ENCODE measurements at places on chromosomes 4 and X.
A peak's percentile ranks its signal among the peaks of the same experiment; 100 is the strongest.

DNA sequence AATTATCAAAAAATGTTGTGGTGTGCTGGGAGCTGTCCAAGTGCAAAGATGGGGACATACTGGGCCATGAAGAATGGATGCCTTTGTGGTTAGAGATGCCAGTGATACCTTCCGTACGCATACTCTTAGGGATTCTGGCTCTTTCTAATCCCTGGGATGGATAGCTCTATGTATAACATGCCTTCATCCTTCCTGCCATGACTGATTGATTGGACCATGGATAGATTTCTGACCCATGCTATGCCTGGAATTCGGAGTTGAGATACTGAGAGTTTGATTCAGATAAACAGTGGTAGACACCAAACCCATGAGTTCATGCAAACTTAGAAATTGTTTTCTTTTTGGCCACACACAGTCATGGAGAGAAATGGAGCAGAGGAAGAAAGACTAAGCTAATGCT, 147.2 kb upstream of the WDFY3 start:
- no peak for DNase-seq

DNA sequence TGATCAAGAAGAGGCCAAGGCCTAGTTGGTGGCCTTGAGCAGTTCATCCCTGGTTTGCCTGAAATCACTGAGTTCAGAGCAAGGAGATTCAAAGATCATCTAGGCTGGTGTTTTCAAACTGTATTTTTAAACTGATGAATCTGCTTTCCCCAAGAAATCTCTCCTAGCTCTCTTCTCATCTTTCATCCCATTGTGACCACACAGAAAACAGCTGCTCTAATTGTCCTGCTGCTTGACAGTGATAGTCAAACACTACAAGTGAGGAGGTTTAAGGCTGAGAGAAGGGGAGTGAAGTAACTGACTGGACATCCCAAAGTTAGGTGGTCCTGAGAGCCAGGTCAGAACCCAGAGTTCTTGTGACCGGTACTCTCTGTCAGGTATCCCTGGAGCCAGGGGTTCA, 91.5 kb downstream of the LNX1 start:
- DNase-seq: no peak

- peak; percentile 46 for DNase-seq
Measured at GRCh38 chrX:78886550-78886949, 58.6 kb upstream of the P2RY10 start.

DNA sequence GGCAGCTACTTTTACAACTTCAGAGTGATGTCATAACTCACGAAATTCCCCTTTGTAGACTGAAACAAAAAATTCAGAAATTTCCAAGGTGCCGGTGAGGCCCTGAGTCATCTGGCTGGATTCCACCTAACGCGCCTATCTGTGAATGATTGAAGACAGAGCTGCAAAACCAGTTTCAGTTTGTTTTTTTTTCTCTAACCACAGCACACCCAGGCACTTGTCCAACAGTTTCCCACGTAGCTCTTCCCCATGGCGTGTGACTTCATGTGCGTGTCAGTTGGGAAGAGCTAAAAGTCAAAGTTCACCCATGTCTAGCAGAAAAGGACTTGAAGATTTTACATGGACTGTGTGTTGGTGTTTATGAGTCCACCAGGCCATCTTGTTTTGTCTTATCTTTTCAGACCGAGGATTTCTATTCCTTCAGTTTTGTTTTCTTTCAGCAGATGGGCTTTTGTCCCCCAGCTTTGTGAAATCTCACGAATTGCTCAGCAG, 16.4 kb downstream of the TCEANC start:
- DNase-seq: peak; percentile 83

GRCh38 chrX:48025561-48025960, 18.8 kb downstream of the SPACA5 start:
- peak; percentile 79 for DNase-seq

- DNase-seq: peak; percentile 35
Measured at GRCh38 chr4:1243451-1244080, 5.4 kb downstream of the CTBP1 start.

GRCh38 chr4:8219236-8219635, 20.1 kb downstream of the SH3TC1 start:
- DNase-seq: no peak

- no peak for DNase-seq
Measured at GRCh38 chrX:152025656-152026440, 51.4 kb upstream of the GABRE start.

GRCh38 chrX:102154900-102155805, 624 bp downstream of the BEX5 start:
- peak; percentile 49 for DNase-seq

GRCh38 chr4:4419896-4420295, 33.0 kb downstream of the NSG1 start:
- DNase-seq: no peak

DNA sequence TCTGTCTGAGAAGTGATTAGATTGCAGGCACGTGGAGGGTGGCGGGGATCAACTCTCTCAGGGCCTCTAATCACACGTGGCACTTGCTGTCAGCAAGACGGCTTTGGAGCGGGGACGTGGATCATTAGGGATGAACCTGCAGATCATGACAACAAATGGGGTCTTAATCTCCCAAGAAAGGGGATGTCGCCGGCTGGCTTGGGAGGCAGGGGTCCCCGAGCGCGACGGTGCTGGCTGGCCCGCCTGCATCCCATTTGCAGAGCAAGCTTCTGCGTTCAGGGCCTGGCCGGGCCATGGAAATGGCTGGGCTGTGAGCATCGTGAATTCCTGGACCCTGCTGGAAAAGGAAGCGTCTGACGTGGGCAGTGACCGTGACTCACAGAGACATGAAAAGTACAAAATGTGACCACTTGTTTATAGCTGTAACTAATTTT, 85.1 kb upstream of the SHOX start:
- no peak for DNase-seq

GRCh38 chr4:3244002-3244401, 5.0 kb upstream of the MSANTD1 start:
- no peak for DNase-seq

DNA sequence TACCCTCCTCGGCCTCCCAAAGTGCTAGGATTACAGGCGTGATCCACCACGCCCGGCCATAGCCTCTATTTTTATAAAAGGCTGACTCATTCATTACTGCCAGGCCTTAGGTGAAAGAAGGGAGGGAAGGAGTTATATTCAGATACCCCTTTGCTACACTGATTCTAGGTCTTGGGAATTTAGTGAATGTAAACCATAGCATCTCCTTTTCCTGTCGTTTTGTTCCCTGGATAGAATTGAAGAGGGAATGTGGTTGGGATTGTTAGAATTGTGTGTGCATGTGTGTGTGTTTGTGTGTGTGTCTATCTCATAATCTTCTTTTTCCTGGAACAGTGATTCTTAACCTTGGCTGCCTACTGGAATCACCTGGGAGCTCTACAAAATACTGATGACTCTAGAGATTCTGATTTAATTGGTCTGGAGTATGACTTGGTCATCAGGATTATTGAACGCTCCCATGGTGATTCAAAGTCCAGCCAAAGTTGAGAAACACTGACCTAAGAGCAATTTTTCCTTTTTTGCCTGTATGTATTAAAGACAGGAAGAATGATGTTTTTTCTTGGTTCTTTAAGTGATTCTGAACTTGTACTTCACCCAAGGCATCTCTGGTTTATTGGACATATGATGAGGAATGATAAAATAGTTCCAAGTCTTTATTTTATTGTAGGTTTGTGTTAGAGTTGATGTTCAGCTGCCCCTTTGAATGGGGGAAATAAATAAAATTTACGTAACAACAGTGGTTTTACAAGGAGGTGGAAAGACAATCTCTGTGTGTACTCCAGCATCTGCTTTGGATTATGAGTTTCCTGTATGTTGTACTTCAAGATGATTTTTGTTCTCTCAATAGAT, 37.0 kb downstream of the NAP1L5 start:
- no peak for DNase-seq

- DNase-seq: no peak
Measured at GRCh38 chr4:124745985-124746801, 33.7 kb upstream of the ANKRD50 start.

- no peak for DNase-seq
Measured at GRCh38 chrX:130523460-130524394, 121.9 kb downstream of the RBMX2 start.

DNA sequence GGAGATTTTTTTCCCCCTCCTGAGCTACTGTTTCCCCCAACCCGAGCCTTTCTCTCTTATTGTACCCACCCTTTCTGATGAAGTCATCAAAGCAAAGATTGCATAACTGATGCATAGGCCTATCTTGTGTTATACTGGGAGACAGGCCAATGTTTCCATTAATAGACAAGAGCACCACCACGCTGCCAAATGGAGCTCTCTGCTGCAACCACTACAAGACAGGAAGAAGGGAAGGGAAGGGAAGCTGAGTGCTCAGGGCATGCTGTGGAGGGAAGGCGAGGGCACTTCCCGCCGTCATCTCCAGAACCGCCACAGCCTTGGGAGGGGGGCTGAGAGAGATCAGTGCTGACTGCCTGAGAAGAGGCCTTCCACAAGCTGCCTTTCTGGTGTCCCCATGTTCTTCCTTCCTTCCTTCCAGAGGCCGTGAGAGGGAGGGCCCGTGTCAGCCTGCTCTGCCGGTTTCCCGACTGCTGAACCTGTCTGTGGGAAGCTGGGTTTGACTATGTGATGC, 75.0 kb downstream of the MGST2 start:
- no peak for DNase-seq

- no peak for DNase-seq
Measured at GRCh38 chrX:109880629-109881028, 122.3 kb upstream of the TMEM164 start.

- no peak for DNase-seq
Measured at GRCh38 chr4:189083769-189084168, 856.9 kb upstream of the FRG1 start.

DNA sequence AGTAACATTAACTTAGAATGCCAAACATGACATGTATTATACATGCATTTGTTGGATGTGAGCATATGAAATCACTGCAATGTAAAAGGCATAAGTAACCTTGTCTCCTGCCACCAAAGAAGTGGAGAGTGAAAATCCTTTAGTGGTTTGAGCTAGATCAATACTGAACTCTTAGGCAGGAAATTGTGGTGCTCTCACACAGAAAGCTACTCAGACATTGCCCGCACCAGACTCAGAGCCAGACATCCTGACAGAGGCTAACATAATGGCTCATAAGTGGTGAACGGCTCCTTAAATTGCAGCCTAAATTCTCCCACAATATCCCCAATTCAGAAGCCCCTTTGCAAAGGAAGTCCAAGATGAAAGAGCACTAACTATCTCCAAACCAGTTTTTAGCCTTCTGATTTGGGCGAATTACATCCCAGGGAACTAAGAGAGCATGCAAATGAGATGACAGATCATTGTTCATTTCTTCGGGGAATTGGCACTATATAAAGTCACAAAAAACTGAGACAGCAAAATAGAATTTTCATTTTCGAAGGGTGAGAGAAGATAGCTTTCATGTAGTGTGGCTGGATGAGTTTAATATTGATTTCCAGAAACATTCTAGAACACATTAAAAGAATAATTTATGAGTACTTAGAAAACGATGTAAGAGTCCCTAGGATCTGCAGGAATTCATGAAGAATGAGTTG, 233.6 kb upstream of the RPS6KA3 start:
- no peak for DNase-seq

- no peak for DNase-seq
Measured at GRCh38 chr4:160318567-160319220, 1215.8 kb downstream of the RAPGEF2 start.

DNA sequence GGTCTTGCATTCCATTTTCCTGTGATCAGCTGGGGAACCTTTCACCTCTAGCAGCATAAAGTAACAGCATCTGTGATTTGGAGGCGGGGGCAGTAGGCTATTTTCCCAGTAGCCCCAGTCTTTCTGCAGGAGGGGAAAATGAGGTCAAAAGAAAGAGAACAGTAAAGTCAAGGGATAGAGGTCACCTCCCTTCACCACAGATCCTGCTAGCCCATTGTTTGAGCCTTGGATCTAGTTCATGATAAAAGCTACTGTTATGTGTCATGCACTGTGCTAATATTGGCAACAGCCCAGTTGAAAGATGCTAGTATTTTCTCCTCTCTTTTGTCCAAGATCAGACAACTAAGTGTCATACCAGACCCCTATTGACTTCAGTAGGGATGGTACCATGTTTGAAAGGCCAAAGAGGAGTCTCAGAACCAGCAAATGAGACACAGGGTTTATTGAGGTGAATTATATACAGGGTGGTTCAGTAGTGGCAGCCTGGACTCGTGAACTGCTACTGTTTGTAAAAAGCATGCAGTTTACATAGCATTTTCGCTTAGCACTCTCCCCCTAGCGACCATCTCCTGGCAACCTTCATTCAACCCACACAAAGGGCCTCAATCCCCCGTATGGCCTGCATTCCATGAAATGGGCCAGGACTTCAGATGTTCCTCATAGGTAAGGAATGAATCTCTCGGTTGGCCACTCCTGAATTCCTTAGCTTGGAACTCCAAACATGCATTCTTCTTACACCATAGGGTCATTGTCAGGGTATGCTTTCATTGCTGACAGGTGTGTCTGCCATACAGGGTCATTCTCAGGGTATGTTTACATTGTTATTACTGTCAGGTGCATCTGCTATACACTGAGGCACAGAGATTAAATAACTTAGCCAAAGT, 170.0 kb upstream of the FRMPD4 start:
- no peak for DNase-seq

- no peak for DNase-seq
Measured at GRCh38 chr4:177185151-177185550, 124.5 kb upstream of the NEIL3 start.

GRCh38 chr4:152118819-152119553, 358.2 kb upstream of the GATB start:
- no peak for DNase-seq

DNA sequence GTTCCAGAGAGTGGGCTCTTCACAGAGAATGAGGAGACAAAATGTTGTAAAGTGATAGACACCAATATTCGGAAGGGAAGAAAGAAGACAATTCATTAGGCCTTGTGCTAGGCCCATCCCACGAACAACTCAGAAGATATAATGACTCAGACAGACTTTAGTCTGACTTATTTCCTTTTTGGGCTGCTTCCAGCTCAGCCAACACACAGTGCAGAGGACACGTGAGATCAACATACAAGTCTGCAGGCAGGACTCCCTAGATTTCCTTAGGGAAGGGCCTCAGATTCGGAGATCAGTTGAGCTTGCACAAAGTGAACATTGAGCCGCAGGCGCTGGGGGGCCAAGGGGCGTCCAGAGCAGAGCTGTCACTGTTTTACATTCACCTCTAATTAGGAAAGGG, 290.7 kb upstream of the TENM3 start:
- no peak for DNase-seq

GRCh38 chrX:24464836-24465531, at the start of gene PDK3:
Gene PDK3 (plus strand): TSS chrX:24465286. CDS start chrX:24465456, 170 bp downstream.
- DNase-seq: peak; percentile 82

DNA sequence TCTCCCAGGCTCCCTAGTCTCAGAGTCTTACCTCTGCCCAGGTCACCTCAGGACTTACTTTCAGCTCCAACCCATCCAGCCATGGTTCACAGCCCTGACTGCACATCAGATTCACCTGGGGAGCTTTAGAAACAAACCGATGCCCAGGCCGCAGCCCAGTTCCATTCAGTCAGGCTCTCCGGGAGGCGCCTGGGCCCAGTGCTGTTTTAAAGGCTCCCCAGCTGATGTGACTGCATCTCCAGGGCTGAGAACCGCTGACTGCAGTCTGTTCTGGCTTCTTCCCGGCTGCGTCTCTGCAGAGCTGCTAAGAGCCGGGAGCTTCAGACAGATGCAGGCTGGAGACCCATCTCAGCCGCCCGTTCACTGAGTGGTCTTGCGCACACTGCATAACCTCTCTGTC, 44.4 kb upstream of the LGI2 start:
- DNase-seq: no peak

All from natural killer cell (primary cell).